Foreskin melanocyte (primary cell): ENCODE measurements at places on chromosomes 2 and 18.
A peak's percentile ranks its signal among the peaks of the same experiment; 100 is the strongest.

GRCh38 chr2:193253014-193253530, 1058.3 kb upstream of the TMEFF2 start:
- DNase-seq: no peak

DNA sequence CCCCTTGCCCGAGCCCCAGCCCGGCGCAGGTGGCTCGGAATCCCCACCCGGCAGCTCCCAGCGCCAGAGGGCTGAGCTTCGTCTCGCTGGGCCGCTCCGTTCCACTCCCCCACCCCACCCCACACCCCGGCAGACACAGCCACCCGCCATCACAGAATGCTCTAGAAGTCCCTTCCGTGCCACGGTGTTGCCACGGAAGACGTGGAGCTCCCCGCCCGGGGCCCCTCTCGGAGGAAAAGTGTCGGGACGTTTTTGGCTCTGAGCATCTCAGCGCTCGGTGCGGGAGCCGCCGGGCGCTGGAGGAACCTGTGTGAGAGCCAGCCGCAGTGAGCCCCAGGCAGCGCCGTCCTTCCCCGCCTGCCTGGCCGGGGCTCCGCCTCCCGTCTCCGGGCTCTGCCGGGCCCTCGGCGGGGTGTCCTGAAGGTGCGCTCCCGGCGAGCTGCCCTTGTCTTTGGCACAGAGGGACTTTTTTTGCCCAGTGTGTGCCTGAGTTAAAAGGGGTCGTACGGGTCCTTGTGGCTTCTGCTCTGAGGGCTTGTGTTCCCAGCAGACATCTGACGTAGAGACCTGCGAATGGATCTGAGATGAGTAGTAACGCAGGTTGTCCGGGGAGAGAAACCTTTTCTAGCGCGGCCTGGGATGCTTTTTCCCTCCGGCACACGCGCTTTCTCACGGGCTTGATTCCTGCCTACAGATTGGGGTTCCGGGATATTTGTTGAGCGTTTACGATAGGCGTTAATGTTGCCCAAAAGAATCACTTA, 1.8 kb downstream of the ZCCHC2 start:
- DNase-seq: no peak

DNA sequence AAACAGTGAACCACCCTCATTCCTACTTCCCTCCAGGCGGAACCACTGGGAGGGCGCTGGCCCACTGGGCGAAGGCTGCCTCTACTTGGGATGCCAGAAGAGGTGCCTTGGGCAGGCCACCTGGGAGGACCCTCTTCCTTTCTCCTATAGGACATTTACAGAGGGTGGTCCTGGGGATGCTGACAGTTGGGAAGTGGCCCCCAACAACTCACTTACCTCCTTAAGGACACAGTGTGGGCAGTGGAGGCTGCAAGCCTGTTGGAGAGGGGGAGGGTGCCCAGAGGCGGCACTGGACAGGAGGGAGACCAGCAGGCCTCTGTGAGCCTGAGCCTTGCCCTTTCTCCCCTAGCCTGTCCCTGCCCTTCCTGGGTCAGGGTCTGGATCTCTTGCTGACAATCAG, 346.4 kb upstream of the HS6ST1 start:
- DNase-seq: no peak

DNA sequence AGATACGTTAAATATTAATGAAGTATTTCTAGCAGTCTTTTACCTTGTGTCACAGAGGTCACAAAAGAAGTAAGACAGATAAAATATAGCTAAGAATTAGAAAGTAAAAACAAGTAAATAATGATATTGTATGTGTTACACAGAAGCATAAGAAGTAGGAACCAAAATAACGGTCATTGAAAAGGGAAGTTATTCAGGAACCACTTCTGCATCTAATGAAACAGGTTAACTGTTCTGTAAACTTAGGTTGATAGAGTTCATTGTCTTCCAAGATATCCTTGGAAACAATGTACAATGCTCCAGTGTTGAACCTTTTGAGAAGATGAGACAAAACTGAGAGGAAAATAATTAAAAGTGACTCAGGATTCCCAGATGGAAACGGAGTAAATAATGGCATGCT, 57.1 kb upstream of the CD302 start:
- no peak for DNase-seq

- no peak for DNase-seq
Observed at GRCh38 chr2:234169674-234170073, 119.2 kb downstream of the SPP2 start.

GRCh38 chr2:232873292-232873908, 3.3 kb downstream of the SNORC start:
- DNase-seq: no peak

DNA sequence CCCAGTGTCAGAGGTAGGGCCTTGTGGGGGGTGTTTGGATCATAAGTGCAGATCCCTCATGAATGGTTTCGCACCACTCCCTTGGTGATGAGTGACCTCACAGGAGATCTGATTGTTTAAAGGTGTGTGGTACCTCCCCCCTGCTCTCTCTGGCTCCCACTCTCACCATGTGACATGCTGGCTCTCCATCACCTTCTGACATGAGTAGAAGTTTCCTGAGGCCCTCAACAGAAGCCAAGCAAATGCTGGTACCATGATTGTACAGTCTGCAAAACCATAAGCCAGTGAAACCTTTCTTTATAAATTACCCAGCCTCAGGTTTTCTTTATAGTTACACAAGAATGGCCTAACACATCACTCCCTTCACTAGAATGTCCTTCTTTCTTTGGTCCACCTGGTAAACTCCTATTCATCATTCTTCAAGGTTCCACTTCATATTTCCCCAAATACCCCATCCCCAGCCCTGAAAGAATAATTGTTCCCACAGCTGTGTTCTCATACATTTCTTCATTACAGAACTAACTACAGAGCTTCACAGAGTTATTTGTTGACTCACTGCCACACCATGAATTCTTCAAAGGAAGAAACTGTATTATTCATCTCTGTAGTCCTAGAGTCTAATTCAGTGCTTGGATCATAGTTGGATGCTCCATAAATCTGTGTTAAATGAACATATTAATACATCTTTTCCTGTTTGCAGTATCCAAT, 81.2 kb upstream of the STK17B start:
- DNase-seq: no peak

DNA sequence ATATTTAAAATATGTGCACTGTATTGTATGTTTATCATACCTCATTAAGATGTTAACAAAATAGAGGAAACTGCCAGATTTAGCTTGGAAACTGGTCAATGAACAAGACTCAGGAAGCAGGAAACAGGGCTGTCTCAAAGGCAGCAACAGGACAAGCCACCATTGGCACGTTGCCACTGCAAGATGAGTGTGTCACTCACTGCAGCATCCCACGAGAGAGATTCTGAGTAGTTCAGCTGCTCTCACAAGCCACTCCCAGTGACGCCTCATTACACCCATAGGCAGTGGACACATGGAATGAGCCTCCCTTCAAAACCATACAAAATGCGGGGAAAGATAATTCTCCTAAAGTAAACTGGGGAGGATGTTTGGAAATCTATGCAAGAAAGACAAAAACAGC, 181.9 kb upstream of the DLGAP1 start:
- DNase-seq: peak; percentile 11

DNA sequence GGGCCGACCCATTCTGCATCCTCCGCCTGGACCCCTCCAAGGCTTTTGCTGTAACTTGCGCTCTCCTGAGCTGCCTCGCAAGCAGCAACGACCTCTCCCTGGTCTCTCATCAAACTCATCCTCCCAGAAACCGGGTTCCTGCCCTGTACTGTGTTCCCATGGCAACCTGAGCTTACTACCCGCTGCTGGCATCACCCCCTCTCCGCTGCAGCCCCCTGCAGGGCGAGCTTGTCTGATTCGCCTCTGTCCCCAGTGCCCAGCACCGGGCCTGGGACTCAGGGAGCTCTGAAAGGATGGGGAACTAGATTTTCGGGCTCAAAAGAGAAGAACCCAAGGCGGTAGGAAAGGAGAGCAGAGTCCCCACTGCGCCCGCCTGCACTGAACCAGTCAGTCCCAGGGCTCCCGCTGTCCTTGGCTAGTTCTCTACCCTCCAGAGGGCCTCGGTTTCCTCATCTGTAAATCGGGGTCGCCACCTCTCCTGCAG, 463 bp downstream of the HS1BP3 start:
- no peak for DNase-seq

GRCh38 chr18:68121826-68122225, 593.1 kb downstream of the TMX3 start:
- no peak for DNase-seq

DNA sequence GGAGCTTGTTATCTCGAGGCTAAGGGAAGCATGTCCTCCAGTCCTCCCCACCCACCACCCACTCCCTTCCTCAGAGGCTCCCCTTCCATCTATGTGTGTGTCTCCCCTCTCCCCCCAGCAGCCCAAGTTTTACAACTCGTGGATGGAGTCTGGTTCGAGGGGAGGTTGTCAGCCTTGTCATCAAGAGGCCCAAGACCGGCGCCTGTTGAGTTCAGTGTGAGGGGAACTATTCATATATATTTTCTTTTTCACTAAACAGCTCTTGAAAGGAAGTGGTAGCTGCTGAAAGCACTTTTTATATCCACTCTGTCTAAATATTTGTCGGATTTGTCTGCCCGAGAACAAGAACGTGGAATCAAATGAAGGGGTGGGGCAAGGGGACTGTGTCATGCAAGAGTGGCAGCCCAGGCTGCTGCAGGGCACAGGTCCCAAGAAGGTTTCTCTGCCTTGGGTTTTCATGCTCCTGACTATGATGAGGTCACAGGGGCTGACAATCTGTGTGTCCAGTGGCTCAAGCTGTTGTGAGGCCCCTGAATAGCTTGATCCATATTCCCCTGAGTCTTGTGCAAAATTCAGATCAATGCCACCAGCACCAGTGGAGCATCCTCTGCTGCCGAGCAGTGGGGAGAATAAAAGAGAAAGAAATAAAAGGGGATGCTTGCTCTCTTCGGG, 35.0 kb downstream of the NRP2 start:
- DNase-seq: no peak

GRCh38 chr2:140601342-140601741, 1529.5 kb downstream of the LRP1B start:
- no peak for DNase-seq

- no peak for DNase-seq
Observed at GRCh38 chr2:96391153-96391827, 55.7 kb downstream of the NCAPH start.

GRCh38 chr18:25798046-25798445, 292.4 kb downstream of the SS18 start:
- no peak for DNase-seq

DNA sequence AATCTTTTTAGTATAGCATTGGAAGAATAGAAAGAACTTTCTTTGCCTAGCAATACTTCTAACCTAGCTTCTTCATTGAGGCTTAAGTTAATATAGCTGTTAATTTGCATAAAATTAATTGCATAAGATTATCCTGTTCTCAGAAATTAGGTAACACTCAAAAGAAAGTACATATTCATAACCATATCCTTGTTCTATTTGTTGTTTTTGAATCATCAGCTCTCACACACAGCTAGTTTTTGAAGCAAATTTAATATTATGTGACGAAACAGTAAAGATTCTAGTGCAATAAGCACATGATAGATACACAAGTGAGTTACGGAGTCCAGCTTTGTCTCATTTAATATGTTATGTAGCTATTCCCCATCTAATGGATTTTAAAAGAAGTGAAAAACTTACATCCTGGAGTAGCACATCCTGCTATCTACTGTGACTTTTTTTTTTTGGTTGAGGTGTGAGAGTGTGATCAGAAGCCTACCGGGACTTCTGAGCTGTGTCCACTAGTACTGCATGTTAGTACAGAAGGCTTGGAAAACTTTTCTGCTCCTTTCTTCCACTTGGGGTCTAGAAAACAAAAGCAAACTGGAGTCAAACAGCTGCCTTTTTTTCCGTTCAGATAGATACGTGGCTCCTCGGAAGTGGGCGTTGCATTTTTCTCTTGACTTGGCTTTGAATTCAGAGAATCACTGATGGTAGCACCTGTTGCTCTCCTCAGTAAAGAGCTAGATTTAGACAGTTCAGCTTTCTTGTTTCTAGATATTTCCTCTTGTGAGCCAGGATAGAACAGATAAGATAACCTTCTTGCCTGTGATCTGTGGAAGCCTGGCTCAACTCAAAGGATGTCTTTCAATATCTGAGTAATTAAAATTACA, 27.2 kb downstream of the KDM3A start:
- DNase-seq: no peak

- DNase-seq: no peak
Observed at GRCh38 chr2:218865396-218865795, 5.8 kb downstream of the WNT6 start.

DNA sequence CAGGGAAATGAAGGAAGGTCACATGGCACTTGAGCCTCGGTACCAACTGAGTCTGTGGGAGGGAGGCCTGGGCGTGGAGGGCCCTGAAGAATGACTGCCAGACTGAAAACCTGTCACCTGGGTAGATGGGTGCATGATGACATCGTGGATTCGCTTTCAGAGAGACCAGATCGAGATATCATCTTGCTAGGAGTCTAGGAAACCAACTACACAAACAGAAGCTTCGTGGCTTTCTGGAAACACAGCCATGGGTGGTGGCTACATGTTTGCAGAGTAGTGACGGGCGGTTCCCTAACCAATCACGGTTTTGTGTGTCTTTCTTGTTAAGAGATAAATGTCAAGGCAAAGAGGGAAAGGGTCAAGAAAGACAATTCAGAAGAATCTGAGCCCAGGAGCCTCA, 155.0 kb downstream of the EIPR1 start:
- no peak for DNase-seq

DNA sequence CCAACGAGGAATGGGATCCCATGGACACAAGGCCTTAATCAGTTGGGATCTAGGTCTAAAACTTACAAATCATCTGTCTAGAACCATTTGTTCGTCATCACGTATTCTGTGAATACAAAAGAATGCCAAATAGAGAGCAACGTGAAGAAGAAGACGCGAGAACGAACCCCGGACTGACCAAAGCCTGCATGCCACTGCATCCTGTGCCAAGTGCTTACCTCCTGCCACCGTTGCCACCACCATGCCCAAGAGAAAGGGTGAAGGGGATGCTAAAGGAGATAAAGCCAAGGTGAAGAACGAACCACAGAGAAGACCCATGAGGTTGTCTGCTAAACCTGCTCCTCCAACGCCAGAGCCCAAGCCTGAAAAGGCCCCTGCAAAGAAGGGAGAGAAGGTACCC, 30.2 kb downstream of the ITSN2 start:
- no peak for DNase-seq

GRCh38 chr2:33380001-33380609, 96.3 kb upstream of the RASGRP3 start:
- DNase-seq: no peak

DNA sequence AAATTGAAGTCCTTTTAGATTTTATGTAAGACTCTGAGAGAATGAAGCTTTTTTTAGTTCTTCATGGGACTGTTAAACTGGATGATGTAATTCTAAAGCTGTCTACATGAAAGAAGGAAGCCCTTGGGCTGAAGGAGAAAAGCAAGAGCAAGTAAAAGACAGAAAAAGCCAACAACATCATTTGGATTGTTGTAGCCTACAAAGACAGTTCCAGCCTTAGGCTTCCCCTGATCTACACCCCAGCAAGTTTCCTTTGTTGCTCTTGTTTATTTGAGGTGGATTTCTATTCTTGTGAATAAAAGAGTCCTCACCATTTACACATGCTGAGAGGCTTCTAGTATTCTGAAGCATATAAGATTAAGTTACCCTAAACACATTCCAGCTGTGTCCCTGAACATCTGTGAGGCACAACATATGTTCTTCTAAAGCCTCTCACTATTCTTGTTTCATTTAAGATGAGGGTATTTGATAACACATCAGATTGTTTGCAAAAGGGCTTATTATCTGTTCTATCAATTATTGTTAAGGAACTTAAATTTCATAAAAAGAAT, 377.8 kb downstream of the LNPK start:
- DNase-seq: no peak

GRCh38 chr18:63683152-63683551, 19.6 kb upstream of the SERPINB11 start:
- DNase-seq: peak; percentile 13
